ENCODE measurements at places on chromosomes 2 and 18. TPM values are rescaled to one million over a fixed set of nuclear protein-coding genes. Genes with fewer than 3 reads are reported as not detected.

ICOS gene
- total RNA-seq = not detected

CYP27C1 gene
- total RNA-seq = not detected

VWA3B gene
- total RNA-seq = not detected

FARSB gene
- 30.2 TPM for total RNA-seq

ADCY3 gene
- total RNA-seq = 15.0 TPM

ALLC gene
- not detected for total RNA-seq

RTP5 gene
- total RNA-seq = not detected

HNMT gene
- total RNA-seq = 7.8 TPM

MREG gene
- total RNA-seq = not detected

RAB6C gene
- not detected for total RNA-seq

RAB1A gene
- total RNA-seq = 71.3 TPM

ABCA12 gene
- not detected for total RNA-seq

DSEL gene
- total RNA-seq = 1.6 TPM

CFAP65 gene
- 0.09 TPM for total RNA-seq

CHRNG gene
- total RNA-seq = 3.5 TPM

HOXD12 gene
- total RNA-seq = not detected

DNAJC5G gene
- not detected for total RNA-seq
